ENCODE measurements at places on chromosomes 7 and 10.

DNA sequence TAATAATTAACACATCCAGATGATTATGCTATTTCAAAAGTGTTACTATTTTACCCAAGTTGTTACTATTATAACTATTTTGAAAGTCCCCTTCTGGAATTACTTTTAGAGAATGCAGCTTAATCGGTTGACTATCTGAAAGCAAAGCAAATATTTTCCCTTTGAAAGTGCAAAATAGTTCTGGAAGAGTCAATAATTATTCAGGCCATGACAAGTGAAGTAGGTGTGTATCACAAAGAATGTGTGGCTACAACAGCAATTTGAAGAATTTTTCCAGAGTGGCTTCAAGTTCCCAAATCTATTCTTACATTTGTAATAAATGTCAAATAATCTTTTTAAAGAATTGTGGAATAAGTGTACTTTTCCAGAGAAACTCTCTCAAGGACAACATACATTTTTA is 42.8 kb downstream of the RNLS start:
- no peak for DNase-seq

DNA sequence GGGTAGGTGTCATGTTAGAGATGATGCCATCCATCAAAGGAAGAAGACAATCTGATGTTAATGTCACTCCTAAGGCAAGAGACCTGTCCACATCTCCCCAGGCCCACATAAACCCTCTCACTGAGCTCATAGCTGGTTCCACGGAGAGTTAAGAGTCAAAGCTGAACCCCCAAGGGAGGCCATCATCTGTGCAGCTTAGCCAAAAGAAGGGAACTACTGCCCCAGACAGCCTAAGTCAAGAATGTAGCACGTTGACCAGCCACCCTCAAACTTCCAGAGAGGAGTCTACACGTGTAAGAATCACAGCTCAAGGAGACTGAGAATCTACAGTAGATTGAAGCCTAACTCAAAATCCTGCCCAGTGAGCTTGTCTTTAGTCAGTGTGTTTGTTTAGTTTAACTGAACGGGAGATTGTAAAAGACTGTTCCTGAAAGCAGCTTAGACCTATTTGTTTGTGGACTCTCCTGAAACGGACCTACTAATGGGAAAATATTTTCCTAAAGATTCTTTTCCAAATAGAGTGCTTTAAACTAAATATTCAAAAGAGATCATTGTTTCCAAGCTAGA is 192.7 kb upstream of the NFE2L3 start:
- DNase-seq: no peak

GRCh38 chr7:157993406-157994105 is 594.1 kb downstream of the PTPRN2 start:
- DNase-seq: no peak

DNA sequence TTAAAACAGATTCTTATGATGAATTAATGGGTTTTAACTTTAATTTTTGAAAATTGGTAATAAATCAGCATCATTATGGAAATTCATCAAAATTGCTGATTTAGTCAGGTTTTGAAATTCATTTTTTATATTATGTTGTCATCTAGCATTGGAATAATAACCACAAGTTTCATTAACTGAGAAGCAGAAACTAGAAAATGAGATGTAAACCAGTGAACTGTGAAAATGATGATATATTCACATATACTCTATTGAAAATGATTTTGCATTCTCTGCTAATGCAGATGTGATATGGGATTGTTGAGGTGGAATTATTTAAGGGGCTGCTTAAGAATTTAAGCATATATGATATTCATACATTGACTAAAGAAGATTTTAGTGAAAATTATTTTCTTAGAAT is 316.1 kb upstream of the FZD1 start:
- DNase-seq: no peak

DNA sequence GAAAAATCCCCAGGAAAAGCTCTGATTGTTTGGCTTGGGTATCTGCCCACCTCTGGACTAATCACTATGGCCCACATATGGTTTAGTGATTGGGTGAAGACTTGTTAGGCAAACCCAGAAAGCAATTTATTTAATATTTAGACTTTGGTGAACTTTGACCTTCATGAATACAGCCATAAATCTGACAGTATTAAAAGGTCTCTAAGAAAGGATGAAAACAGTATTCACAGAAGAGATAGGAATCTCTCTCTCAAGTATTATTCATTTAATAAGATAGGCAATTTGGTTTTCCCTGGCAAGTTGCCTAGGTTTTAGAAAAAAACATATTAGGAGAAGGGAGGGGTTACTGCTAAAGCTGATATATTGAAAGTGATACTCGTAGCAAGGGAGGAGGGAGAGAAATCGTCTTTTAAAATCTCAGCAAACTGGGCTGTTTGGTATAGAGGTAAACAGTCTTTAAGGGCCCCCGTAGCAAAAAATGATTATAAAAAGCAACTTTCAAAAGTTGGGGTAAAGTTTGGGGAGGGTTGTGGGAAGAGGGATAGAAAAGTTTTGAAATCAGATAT is 57.1 kb downstream of the LSMEM1 start:
- no peak for DNase-seq

GRCh38 chr10:10020945-10021344 is 996.7 kb upstream of the CELF2 start:
- no peak for DNase-seq

- no peak for DNase-seq
These were observed 65.6 kb upstream of the IGFBP3 start for GRCh38 chr7:45986355-45987298.

GRCh38 chr10:85598646-85599045 is 767.9 kb downstream of the GRID1 start:
- no peak for DNase-seq

- no peak for DNase-seq
These were observed 493 bp downstream of the ZMIZ2 start for GRCh38 chr7:44748948-44749731.

- DNase-seq: no peak
These were observed 79.6 kb downstream of the ANLN start for GRCh38 chr7:36469236-36469635.

- no peak for DNase-seq
These were observed 22.5 kb downstream of the PDZD8 start for GRCh38 chr10:117352724-117353123.

DNA sequence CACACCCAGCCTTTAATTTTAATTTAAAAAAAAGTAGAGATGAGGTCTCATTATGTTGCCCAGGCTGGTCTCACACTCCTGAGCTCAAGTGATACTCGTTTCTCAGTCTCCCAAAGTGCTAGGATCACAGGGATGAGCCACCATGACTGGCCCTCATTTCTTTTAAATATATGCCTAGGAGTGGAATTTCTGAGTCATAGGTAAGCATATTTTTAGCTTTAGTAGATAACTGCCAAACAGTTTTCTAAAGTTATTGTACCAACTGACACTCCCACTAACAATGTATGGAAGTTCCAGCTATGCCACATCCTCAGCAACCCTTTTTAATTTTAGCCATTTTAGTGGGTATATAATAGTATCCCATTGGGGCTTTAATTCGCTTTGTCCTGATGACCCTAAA is 13.8 kb upstream of the PPIF start:
- DNase-seq: no peak

DNA sequence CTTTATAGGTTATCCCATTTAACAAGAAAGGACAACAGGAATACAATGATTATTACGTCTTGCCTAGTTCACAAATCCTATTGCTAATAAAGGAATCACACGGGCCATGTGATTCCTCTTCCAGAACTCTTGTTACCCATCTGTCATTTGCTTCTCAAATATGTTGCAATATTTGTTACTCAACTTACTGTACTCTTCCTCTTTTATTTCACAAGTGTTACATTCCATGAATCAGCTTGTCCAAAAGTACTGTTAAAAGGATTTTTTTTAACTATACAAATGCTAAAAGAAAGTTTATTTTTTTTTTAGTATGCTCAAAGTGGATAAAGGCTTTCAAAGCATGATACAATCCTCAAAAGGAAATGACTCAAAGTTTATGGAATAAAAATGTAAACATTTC is 3.9 kb upstream of the CD36 start:
- DNase-seq: no peak

- DNase-seq: no peak
These were observed 118.5 kb downstream of the PCDH15 start for GRCh38 chr10:54682554-54682953.

GRCh38 chr10:83943920-83944319 is 195.4 kb upstream of the GHITM start:
- no peak for DNase-seq

DNA sequence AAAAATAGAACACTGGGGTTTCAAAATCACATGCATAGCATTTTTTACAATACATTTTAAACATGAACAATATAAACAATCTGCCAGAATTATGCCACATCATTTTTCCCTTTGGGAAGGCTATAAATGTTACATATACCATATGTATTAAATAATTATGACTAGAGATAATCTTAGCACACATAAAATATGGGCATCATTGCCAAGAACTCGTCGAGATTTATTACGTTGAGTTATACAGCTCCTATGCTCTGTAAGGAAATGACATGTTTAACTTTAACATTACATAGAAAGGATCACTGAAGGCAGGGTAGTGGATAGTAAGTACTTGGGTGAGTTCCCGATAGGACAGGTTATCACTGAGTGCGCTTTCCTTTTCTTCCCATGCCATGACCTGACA is 267.8 kb downstream of the PARD3 start:
- DNase-seq: no peak

DNA sequence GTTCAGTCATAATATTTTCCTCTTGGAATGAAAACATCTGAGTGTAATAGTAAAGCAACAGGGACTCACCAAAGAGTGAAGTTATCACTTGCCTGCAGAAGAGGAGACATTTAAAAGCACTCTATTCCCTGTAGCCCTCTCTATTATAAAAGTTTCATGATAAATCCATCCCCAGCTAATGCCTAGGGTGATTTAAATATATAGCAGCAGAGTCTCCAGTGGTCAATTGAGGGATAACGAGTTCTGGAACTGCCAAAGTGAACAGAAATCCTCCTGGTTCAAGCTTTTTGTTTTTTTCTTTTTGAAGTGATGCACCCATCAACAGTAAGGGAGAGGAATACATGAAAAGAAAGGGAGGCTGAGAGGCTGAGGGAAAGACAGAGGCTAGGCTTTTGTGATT is 87.3 kb downstream of the EVX1 start:
- DNase-seq: no peak

- no peak for DNase-seq
These were observed 8.0 kb downstream of the PARP12 start for GRCh38 chr7:140054751-140055150.

- DNase-seq: peak; percentile 33
These were observed 147.6 kb downstream of the GPR85 start for GRCh38 chr7:112938863-112939573.

DNA sequence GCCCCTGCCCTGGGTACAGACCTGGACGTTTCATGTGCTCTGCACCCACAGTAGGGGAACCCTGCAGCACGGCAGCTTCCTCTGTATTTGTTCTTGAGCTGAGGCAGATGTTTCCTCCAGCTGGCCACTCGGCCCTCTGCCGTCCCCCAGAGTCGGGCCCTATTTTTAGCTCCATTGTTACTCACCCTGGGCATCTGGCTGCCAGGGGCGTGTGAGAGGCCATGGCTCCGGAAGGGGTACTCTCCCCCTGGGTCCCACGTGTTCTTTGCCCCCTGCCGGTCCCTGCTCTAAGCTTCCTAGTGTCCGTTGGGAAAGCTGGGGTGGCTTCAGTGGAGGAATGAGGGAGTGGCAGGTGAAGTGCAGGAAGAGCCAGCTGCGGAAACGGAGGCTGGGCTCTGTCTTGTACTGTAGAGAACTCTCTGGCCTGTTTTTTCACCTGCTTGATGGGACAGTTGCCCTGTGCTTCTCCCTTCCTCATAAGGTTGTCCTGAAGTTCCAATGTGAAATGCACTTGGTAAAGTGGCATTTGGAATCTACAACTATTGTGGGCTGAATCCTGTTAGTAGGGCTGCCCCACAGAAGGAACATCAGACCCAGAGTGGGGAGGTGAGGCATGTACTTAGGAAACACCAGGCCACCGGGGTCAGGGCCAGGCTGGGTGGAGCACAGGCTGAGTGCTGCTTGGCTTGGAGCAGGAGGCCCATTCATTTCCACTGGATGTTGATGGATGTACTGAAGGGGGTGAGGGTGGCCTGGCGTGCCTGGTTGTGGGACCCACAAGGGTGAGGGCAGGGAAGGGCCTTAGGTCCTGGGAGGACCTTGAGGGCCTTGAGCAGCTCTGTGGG is 30.6 kb downstream of the PALD1 start:
- no peak for DNase-seq

GRCh38 chr7:23680414-23681405 is 711 bp downstream of the FAM221A start:
- peak; percentile 51 for DNase-seq

DNA sequence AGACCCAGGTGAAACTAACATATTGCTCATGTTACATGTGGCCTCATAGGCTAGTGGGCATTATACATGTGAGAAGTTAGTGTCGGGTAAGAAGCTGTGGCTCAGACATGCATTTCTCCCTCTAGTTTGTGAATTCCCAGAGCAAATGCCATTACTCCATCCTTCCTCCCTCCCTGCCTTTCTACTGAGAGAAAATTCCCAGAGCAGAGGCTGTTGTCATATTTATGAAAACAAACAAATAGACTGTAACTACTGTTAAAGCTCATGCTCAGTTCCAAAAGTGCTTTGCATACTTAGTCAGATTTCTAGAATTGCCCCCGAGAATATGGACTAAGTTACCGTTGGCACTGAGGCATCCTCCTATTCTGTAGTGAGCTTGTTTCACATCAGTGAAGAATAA is 29.0 kb downstream of the ZNRF2 start:
- DNase-seq: no peak

DNA sequence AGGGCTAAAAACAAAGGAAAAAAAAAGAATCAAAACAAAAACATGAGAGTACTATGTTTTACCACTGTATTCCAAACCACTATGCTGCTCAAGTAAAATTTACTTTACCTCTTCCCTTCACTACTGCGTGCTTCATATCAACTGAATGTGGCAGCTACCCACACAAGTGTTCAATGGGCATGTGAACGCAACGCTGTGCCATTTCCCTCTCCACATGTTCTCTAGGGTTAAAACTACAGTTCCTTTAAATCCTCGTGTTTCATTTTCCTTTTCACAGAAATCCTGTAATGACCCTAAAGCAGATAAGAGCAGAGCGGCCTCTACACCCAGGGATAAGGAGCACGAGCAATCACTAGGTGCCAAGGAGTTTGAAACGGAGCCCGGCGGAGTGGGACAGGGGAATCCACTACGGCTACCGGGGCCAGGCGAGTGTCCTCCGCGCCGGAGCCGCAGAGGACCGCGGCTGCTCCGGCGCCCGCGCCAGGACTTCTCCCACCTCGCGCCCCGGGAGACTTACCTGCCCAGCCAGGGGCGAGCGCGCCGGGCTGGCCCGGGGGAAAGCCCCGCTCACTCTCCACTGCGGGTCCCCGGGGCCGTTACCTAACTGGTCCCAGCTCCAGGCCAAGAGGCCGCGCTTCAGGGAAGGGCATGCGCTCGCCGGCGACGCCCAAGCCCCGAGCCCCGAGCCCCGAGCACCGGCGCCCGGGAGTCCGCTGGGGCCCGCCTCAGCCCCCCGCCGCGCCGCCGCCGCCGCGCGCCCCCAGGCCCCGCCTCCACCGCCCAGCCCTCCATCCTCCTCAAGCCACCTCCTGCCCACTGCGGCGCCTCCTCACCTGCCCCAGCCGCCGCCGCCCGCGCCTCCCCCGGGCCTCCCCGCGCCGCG is 711 bp downstream of the NAMPT start:
- DNase-seq: peak; percentile 68

- DNase-seq: peak; percentile 31
These were observed at the start of gene EBF3 for GRCh38 chr10:129963641-129964501. Gene EBF3 (minus strand): TSS chr10:129964274. CDS start chr10:129963768, 506 bp downstream.
